ENCODE measurements at places on chromosomes 16 and 17.
A peak's percentile ranks its signal among the peaks of the same experiment; 100 is the strongest.

DNA sequence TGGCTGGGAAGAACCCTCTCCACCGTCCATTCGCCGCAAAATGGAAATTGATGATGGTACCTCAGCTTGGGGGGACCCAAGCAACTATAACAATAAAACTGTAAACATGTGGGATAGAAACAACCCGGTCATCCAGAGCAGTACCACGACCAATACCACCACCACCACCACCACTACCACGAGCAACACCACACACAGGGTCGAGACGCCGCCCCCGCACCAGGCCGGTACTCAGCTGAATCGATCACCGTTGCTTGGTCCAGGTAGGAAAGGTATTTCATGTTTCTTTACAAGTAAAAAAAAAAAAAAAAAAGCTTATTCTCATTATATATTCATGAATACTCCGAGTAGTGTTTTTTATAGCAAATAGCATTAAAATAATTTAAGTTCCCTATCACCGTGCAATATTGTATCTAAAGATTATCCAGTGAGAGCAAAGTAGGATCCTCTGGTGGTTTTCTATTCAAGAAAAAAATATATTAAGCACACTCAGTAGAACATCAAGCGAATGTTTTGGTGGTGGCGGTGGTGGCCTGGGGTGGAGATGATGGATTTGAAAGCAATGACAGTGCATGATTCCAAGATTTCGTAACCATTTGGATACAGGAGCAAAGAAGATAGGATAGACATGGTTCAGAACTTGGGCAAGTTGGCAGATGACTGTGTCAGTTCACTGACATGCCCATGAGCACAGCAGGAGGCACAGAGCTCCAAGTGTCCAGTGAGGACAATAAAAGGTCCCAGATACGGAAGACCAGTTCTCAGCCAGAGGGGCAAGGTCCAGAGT is 77.2 kb downstream of the TMC6 start:
- no peak for DNase-seq

DNA sequence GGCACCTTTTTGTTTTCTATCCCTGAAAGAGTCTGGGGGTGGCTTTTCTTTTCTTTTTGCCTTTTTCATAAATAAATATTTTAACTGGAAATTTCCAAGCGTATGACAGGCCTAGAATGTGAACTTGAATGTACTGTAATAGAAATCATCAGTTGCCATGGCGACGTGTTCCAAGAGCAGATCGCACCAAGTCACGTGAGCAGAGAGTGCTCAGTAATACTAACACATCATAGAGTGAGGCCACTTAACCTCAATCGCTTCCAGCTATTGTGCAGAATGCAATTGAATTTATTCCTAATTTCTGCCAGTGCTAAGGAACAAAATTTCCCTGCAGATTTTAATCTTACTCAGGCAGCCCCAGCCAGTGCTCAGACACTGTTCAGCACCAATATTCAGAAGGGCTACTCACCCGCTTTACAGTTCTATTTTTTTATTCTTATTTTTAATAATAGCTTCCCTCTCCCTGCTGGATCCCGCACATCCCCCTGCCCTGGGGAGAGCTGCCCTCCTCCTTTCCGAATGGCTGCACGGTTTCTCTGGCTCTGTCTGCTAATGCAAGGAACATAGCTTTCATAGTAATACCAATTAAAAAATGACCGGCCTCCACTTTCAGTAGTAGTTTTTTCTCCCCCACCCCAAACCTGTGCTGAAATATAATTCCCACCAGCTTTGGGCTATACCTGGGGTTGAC is 26.2 kb upstream of the PMFBP1 start:
- DNase-seq: no peak

DNA sequence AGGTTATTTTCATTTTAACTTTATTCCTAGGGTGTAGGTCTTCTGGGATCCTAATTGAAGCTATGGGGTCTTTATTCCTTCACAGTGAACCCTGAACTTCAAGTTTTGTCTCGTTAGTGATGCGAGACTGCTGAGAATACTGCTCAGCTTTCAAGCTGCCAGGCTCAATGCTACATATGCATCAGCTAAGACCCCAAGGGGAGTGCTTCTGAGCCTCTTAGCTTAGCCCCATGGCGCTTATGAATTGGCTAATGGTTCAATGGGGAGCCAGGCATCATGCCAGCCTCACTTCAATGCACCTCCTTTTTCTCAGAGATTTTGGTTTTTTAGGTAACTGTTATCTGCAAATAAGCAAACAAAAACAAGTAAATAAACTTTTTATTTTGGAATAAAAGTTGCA is 94.1 kb upstream of the SIAH1 start:
- no peak for DNase-seq

GRCh38 chr17:7177191-7177953 is 1.8 kb downstream of the ASGR1 start:
- DNase-seq: peak; percentile 60

DNA sequence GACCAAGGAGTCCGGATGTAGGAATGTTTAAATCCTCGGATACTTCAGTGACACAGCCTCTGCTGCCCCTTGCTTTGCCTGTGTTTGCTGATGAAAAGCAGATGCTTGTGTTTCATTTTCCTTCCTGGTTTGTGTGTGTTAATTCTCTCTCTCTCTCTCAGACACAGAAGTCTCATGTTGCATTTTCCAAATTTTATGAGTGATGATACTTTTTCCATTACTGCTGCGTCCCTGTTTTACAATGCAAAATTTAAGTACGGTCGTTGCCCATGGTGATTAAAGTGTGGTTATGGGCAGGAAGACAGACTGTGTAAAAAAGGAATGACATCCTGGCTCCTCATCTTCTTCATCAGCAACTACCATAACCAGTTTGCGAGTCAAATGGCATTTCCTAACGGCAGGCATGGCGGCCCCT is 5.7 kb downstream of the RMI2 start:
- no peak for DNase-seq

GRCh38 chr17:43701318-43701743 is 39.6 kb upstream of the MEOX1 start:
- no peak for DNase-seq
